ENCODE measurements at places on chromosomes 7 and 10.

- DNase-seq: no peak
Measured at GRCh38 chr7:52463341-52463740, 572.1 kb upstream of the POM121L12 start.

GRCh38 chr10:94133239-94133638, 139.5 kb downstream of the PLCE1 start:
- no peak for DNase-seq

DNA sequence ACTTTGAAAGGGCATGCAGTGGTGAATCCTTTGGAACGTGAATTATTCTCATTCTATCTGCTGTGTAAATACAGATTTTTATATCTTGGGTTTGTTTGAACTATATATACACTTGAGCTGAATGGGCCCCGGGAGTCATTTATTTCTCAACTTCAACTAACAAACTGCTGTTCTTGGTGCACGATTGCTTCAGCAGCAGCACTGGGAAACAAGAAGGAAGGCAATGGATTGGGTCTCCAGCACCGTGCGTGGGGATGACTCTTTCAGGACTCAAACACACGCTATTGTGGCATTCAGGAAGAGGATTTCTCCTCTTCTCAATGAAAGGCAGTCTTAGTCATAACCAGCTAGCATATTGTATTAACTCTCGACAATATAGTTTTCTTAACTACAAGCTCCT, 226.0 kb upstream of the NFE2L3 start:
- no peak for DNase-seq

GRCh38 chr7:77537778-77538280, 734 bp downstream of the PTPN12 start:
- DNase-seq: no peak

DNA sequence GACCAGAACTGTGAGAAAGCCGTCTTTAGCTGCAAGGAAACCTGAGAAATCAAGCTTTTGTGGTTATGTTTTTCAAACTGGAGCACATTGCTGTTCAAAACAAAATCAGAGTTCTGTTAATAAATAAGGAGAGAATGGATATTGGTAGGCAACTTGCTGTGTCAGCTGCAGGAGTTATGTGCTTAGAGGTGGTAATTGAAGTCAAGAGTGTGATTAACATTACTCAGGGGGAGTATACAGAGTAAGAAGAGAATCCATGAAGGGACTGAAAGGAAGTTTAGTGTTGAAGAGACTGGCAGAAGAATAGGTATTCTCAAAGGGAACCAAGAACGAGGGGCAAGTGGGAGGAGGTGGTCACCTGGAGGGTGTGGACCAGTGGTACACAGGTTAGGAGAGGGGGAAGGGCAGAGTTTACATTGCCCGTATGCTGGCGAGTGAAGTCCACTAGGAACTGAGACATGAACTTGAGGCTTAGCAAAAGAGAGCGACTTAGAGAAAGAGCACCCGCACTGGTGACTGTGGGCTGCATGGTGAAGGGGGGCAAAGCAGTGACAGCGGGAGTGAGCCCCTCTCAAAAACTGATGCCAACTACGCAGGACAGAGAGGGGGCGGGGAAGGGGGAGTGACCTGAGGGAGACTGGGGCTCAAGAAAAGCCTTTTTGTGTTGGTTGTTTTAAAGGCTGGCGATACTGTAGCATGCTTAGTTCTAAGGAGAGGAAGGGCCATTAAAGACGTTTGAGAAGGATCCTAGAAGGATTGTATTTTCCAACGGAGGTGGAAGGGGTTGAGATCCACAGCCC, 80.0 kb downstream of the SDK1 start:
- DNase-seq: no peak

GRCh38 chr7:76424413-76425111, at the start of gene ZP3:
Gene ZP3 (plus strand): TSS chr7:76424950. CDS start chr7:76424965, 15 bp downstream.
- DNase-seq: no peak

DNA sequence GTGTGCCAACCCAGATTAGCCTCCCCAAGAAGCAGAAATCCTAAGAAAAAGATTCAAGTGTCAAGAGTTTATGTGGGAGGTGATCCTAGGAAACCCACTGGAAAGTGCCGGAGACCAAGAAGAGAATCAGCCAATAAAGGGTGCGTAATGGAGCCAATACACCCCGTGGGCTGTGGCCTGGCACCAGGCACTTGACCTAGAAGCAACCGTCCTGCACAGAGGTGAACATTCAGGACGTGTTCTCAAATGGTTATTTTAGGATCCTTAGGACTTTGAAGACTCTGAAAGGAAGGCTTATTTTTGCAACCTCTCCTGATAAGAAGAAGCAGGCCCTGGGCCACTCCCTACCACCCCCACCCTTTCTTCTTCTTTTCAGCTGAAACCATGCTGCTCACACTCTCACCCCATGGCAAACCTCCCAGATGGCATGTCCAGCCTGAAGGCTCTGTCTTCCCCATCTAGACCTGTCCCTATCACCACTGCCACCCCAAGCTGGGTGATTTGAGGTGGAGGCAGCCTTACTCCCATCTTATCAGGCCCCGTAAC, 46.6 kb downstream of the VSTM4 start:
- DNase-seq: no peak

- no peak for DNase-seq
Measured at GRCh38 chr10:62996925-62997324, 136.2 kb upstream of the NRBF2 start.

- no peak for DNase-seq
Measured at GRCh38 chr7:37816922-37817590, 31.3 kb upstream of the NME8 start.

- no peak for DNase-seq
Measured at GRCh38 chr7:135748770-135749169, at the start of gene FAM180A. Gene FAM180A (minus strand): TSS chr7:135748813. CDS start chr7:135748580, 233 bp downstream.

GRCh38 chr10:115662422-115662821, 569.3 kb downstream of the ATRNL1 start:
- DNase-seq: no peak

GRCh38 chr10:103795634-103796270, 59.6 kb downstream of the SH3PXD2A start:
- no peak for DNase-seq

DNA sequence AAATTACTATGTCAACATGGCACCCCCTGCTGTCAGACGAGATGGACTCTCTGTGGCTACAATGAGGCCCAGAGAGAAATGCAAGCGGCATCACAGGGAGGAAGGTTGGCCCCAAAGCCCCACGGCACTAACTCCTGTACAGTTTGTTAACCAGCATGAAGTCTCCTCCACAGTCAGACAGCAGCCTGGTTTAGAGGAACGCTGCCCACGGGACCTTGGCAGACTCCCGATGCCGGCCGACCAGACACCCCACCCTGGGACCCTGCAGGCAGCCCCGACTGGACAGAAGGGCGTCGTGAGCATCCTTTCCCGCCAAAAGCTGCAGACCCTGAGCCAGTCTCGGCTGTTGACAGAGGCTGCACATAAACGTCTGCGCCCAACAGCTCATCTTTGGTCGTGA, 158.8 kb downstream of the DIP2C start:
- no peak for DNase-seq

GRCh38 chr10:74511051-74511450, 315.3 kb upstream of the KAT6B start:
- no peak for DNase-seq
